ENCODE measurements at places on chromosomes 5 and 9.

DNA sequence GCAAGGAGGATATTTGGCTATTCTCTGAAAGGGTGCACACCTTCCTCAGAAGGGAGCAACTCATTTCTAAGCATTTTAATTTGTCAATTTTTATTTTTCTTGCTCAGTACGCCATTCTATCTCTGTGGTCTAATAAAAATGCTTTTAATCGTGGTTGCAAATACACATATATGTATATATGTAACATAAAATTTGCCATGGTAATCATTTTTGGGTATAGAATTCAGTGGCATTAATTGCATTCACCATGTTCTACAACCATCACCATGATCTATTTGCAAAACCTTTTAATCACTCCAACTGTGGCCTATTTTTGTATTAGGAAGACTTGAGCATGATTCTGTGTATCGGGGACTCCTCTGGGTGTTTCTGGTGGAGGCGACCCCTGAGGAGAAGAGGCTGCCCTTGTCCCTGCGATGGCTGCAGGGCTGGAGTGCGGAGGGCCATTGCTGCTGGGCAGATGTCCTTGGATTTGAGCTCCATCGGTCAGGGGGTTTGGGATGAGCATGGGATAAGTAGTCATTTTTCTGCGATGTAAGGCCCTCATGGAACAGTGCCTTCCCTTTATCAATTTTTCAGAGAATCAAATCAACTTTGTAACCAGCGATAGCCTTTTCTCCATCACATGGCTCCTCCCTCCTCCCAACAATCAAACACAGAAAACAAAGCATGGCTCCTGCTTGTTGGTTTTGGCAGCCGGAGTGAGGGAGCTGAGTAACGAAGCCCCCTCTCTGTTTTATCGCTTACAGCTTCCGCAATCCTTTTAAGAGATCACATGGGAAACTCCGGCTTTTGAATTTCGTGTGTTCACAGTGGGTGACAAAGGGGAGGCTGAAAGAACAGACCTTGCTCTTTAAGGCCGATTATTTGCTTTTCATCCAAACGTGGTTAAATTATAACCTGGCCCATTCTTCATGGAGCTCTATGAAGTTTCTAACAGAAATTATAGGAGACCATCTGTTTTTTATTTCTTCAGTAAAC lies 187.3 kb downstream of the TENT4A start:
- DNase-seq, result peak; percentile 99

DNA sequence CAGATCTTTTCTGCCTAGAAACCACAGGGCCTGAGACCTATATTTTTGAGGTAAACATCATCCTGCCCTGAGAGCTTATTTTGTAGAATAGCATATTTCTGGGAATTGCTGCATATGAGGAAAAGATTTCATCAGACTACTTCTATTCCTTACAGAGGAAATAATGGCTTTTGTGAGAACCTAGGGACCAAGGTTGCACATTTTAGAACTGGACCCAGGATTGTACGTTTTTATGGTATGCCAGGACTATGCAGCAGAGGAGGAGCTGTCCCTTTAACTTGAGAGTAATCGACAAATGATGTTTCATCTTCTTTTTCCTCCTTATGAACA lies 2.2 kb upstream of the ALDH1A1 start:
- DNase-seq, result no peak

- DNase-seq, result no peak
Measured at GRCh38 chr9:93536874-93537273, 39.5 kb upstream of the PHF2 start.

- DNase-seq, result peak; percentile 6
Measured at GRCh38 chr5:56200971-56201666, 32.0 kb downstream of the ANKRD55 start.

DNA sequence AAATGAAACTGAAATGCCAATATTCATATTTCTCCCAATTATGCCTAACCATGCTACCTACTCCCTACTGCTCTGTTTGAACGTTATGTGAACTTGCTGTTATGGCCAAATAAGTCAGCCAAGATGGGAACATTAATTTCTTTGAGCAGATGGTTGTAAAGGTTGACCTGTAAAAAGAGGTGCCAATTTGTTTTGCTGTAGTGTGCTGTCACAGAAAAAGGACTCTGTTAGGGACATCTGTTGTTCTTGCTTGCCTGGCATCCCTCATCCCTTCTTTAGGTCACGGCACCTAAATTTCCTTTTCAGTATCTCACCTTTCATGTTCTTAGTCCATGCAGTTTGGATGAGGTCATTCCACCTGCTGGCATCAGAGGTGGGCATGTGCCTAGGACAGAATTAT lies 35.4 kb downstream of the GDNF start:
- DNase-seq, result peak; percentile 44

GRCh38 chr5:107381189-107381856 lies 289.4 kb downstream of the EFNA5 start:
- peak; percentile 65 for DNase-seq

DNA sequence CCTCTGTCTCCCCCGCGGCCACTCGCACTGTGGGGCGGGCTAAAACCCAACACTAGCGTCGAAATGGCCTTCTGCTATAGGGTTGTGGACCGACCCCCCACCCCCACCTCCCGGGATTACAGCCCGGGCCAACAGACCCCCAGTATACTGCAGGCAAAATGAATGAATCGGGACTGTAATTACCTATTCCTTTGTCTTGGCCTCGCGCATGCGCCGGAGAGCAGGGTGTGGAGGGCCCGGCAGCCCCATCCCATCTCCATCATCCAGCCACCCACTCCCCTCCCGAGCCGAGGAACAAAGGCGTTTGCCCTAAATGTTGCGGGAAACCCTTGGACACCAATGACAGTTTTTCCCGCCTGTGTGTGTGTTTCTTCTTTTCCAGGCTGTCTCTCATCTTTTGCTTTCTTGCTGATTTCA lies 1.6 kb downstream of the BASP1 start:
- DNase-seq, result peak; percentile 10

DNA sequence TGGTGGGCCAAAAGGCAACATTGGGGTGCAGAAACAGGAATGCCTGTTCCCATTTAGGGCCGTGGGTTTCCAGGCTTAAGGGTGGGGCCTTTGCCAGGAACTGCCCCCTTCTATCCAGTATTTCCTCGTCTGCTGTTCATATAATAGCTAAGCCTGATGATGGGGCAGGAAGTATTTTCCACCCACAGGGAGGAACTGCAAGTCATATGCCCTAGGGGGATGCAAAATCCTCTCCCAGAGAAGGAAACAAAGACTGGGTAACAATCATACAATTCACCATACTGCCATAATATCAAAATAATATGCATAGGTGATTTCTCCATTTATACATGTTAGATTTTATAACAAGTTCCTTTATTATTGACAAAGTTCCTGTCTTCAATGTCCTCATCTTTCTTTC lies 20.5 kb upstream of the RPS23 start:
- DNase-seq, result no peak

GRCh38 chr5:6583049-6583880 lies 49.6 kb downstream of the NSUN2 start:
- no peak for DNase-seq

GRCh38 chr5:130520211-130520610 lies 615.9 kb downstream of the CHSY3 start:
- no peak for DNase-seq

DNA sequence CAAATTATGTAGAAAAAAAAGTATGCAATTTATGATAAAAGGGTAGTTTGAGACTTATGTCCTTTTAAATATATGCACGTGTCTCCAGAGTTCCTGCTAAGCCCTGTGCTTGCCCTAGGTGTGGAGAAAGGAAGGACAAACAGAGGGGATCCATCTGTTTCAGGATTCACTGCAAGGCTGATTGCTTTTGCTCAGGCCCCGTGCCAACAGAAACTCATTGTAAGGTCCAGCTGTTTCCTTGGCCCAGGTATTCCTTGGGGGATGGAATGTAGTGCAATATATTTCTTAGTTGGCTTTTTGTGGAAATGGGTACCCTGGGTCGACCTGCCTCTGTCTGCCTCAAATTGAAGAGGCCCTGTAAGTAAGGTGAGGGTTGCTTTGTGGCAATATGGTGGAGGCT lies 268.6 kb upstream of the CLINT1 start:
- no peak for DNase-seq

All from NCI-H1694 (cell line).